ENCODE measurements at places on chromosomes 5 and 9. TPM values are rescaled to one million over a fixed set of nuclear protein-coding genes. Genes with fewer than 3 reads are reported as not detected.

DNA sequence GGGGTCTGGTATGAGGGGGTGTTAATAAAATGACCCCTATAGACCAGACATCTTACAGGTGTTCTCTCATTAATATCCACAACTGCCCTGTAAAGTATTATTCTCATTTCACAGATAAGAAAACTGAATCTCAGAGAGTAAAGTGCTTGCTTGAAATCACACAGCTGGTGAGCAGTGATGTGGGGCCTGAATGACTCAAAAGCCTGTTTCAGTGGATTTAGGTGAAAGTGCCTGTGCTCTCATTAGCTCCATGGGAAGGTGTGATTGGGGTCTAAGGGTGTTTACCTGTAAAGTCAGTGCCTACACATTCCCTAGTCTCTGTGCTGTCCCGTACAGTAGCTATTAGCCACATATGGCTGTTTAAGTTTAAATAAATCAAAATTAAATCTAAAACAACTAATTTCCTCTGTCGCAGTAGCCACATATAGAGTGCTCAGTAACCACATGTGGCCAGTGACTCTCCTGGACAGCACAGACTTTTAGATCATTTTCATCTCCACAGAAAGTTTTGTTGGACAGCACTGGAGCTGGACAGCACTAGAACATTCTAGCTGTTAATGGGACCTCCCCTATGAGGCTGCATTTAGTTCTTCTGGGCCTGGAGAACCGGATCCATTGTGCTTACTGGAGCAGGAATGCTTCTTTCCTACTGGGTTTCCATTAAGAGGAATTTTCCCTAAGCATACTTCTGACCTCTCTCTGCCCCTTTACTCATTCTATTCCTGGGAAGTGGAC is 52.5 kb upstream of the SEMA6A start:
- H3K27me3 ChIP-seq, result no peaks in the 10 kb centered on the region
- H3K4me3 ChIP-seq, result no peak overlapping the region
- peaks cover 9% of the 10 kb centered on the region for H3K4me1 ChIP-seq
- no peak overlapping the region for H3K27ac ChIP-seq
- no peaks in the 10 kb centered on the region for H3K36me3 ChIP-seq
- DNase-seq, result no peak

DNA sequence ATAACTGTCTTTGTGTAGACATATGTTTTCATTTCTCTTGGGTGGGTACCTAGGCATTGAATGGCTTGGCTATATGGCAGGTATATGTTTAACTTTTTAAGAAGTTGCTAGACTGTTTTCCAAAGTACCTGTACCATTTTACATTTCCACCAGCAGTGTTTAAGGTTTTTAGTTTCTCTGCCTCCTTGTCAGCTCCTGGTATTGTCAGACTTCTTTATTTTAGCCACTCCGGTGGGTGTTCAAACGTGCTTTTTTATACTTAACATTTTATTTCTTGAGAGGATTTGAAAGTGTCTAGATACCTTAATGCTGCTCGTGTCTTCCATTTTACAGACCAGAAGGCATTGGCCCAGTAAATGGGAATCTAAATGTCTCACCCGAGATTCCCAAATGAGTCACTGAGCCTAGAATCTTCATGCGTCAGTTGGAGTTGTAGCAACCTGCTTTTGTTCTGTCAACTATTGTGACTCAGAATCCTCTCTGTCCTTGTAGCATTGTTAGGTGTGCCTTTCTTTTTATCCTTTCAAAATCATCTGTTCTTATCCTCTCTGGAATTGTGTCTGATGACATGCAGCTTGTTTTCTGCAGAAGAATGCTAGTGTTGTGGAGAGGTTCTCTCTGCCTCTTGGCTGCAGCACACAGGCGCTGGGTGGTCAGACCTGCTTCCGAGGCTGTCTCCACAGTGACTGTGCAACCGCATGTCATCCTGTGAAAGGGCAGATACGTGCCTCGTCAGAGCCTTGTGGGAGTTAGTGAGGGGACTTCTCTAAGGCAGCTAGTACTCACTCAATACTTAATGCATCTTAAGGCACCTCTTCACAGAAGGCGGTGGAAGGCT is 291.8 kb downstream of the AOPEP start:
- peak overlapping the region; percentile 67 for H3K27ac ChIP-seq
- peak overlapping the region; percentile 11 for H3K4me3 ChIP-seq
- peaks cover 63% of the 10 kb centered on the region for H3K4me1 ChIP-seq
- H3K27me3 ChIP-seq, result no peaks in the 10 kb centered on the region
- H3K36me3 ChIP-seq, result peaks cover 39% of the 10 kb centered on the region

EHMT1 gene
- total RNA-seq, result 67.6 TPM

GRCh38 chr9:124877021-124877782 is 15.3 kb downstream of the ARPC5L start:
- H3K27me3 ChIP-seq, result no peaks in the 10 kb centered on the region
- peaks cover 16% of the 10 kb centered on the region for H3K4me1 ChIP-seq
- H3K4me3 ChIP-seq, result no peak overlapping the region
- no peak for DNase-seq

DNA sequence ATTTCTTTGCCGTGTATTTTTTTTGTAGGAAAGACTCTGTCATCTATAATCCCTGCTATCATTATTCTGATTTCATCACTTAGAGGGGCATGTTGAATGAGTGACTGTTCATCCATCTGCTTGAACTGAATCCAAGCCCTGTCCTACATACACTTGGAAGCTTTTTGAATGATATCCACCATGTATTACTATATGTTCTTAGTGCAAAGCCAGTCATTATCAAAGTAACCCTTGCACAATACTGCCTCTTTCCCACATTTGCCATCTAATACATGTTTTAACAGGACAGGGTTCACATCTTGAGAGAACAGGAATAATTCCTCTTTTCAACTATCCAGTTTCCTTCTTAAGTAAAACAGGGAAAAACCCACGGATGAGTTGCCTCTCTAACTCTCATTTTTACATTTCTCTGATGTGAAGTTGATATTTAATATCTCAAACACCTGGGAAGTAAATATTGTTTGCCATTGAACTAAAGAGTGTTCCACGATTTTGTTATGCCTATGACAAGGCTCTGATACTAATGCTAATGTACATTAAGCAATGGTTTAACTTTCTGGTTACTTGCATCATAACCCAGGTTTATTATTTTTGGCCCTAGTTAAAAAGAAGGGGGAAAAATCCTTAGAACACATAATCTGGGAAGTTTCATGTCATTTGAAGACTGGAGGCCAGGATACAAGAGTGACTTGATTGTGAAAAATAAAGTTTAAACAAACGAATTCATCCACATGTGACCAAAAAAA is 103.7 kb upstream of the TARS1 start:
- no peak for DNase-seq
- H3K4me3 ChIP-seq, result no peak overlapping the region

DNA sequence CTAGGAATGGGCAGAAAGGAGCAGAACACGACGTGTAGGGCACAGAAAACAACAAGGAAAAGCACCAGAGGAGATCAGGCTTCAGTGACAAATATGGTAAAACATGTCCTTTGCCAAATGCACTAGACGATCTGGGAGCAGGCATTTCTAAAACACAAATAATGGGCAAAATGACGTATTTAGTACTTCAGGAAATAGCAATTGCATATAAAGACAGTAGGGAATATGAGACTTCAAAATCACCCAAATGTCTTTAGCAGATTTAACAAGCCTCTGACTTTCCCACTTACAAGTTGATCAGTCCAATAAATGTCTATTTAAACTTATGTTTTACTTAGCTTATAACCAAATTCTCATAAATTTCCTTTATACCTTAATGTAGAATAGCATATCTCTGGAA is 969.6 kb upstream of the C9orf72 start:
- no peaks in the 10 kb centered on the region for H3K27me3 ChIP-seq
- no peaks in the 10 kb centered on the region for H3K4me1 ChIP-seq
- no peak overlapping the region for H3K27ac ChIP-seq
- DNase-seq, result no peak
- H3K4me3 ChIP-seq, result no peak overlapping the region

DNA sequence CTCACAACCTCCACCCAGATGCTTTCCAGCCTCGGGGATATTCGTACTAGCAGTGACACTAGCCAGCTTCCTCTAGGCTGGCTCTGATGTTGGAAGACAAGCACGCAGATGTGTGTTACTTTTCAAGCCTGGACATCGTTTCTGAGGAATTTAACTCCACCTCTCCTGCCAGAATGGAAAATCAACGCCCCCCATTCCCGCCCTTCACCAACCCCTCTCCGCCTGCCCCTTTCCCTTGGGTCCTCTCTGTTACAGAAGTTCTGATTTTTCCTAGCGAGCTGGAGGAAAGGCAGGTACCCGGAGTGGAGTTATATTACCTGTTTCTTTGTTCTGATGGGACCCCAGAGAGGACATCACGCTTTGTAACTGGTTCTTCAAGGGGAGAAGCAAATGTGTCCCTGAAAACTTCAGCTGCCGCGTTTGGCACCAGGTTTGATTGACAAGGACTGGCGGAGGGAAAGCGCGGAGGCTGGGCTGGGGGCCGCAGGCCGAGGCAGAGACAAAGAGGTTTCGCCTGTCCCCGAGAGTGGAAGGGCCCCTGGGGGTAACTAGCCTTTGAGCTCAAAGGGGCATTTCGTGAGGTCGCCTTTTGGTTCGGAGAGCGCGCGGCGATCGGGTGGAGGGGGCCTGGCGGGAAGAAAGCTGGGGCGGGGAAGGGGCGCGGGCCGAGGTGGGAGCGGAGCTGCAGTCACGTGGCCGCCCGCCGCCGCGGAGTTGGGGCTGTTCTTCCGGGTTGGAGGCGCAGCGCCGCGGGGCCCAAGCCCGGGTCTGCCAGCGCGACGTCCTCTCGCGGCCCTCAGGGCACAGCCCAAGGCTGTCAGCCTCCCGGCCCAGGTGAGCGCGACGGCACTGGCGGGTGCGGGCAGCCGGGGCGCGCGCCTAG is at the start of gene NNT:
TSS of gene NNT (plus strand) at position 720 of the 883 bp plus-strand sequence. CDS start 6,016 bp downstream, outside the sequence.
- no peaks in the 10 kb centered on the region for H3K36me3 ChIP-seq
- DNase-seq, result peak; percentile 9
- H3K27me3 ChIP-seq, result no peaks in the 10 kb centered on the region
- H3K4me3 ChIP-seq, result peak within 1 kb of the TSS; percentile 99
- H3K27ac ChIP-seq, result peak within 1 kb of the TSS; percentile 86

DNA sequence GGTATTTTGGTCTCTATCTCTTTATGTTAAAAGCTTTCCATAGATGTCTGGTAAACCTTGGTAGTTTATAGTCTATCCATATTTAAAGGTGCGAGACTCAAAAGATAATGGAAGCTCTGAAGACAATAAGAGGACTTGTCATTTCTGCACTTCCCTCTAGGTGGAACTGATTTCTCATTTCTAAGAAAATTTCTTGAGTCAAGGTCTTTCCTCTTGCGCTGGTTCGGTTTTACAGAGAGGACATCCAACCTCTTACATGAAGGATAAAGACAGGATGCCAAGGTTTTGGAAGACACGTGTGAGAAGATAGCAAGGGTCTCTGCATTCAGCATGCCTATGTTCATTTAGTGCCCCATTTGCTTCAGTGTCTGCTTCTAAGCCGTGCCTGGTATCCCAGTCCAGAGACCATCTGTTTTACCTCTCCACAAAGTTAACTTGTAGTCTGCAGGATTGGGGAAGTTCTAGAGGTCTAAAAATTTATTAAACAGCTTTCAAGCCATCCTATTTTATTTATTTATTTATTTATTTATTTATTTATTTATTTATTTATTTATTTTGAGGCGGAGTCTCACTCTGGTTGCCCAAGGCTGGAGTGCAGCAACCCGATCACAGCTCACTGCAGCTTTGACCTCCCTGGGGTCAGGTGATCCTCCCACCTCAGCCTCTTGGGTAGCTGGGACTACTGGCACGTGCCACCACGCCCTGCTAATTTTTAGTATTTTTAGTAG is 41.6 kb downstream of the KIAA1191 start:
- H3K4me3 ChIP-seq, result no peak overlapping the region
- H3K4me1 ChIP-seq, result no peaks in the 10 kb centered on the region
- H3K27me3 ChIP-seq, result no peaks in the 10 kb centered on the region
- no peak for DNase-seq
- H3K36me3 ChIP-seq, result peaks cover 9% of the 10 kb centered on the region

CBY3 gene
- total RNA-seq, result not detected

- H3K4me3 ChIP-seq, result no peak overlapping the region
- no peaks in the 10 kb centered on the region for H3K4me1 ChIP-seq
- no peak overlapping the region for H3K27ac ChIP-seq
- no peaks in the 10 kb centered on the region for H3K36me3 ChIP-seq
- H3K27me3 ChIP-seq, result no peaks in the 10 kb centered on the region
- DNase-seq, result no peak
Observed at GRCh38 chr9:84339962-84340361, 596 bp downstream of the SLC28A3 start.

GRCh38 chr5:9156282-9156681 is 389.6 kb downstream of the SEMA5A start:
- no peaks in the 10 kb centered on the region for H3K36me3 ChIP-seq
- H3K4me1 ChIP-seq, result no peaks in the 10 kb centered on the region
- no peak overlapping the region for H3K27ac ChIP-seq
- H3K4me3 ChIP-seq, result no peak overlapping the region

TGFBR1 gene
- 87.2 TPM for total RNA-seq

DNA sequence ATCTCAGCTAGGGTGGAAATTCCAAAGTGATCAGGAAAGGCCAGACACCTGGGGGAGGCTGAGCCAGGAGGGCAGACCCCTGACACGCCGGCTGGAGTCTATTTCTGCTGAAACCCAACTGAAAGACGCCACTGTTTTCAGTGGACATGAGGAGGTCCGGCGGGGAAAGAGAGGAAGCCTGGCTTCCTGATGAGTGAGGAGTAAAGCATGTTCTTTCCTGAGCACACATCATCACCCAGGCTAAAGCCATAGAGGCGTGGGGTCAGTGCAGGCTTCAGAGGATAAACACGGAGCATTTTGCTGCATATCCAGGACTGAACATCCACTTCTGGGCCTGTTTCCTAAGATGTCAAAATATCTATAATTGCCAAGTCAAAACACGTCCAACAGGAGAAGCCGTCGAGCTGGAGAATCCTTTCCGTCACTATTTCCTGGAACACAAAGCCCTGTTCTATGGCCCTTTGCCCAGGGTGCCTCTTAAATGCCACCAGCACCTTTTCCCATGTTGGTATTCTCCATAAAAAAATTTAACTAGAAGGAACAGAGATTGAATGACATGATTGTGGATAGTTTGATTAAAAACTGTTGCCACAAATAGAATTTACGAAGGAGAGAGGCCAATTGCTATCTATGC is 597.9 kb upstream of the ADAMTS16 start:
- no peak overlapping the region for H3K27ac ChIP-seq
- no peaks in the 10 kb centered on the region for H3K36me3 ChIP-seq
- H3K27me3 ChIP-seq, result no peaks in the 10 kb centered on the region
- no peak for DNase-seq
- no peak overlapping the region for H3K4me3 ChIP-seq

GRCh38 chr9:38090170-38090569 is 21.1 kb upstream of the SHB start:
- no peak overlapping the region for H3K4me3 ChIP-seq
- no peak for DNase-seq
- no peaks in the 10 kb centered on the region for H3K4me1 ChIP-seq
- H3K36me3 ChIP-seq, result no peaks in the 10 kb centered on the region
- H3K27me3 ChIP-seq, result no peaks in the 10 kb centered on the region
- no peak overlapping the region for H3K27ac ChIP-seq

DNA sequence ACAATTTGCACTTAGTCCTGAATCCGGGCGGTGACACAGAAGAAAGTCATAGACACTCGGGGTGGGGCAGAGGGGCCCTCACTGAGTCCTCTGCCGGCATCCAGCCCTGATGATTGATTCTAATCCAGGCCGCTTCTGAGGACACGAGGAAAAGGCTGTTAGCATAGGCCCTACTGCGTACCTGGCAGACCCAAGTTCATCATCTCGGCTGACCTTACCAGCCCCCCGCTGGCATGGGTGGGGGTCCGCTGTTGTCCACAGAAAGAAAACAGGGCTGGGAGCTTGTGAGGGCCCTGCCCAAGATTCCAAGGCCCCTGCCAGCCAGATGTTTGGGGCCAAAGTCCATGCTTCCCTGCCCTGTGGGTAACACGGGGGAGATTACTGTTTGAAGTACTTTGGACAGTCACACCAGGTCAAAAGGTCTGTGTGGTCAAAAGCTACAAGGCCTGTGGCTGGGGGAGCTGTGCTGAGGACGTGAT is 24.5 kb downstream of the ERGIC1 start:
- H3K4me1 ChIP-seq, result peaks cover 52% of the 10 kb centered on the region
- H3K27me3 ChIP-seq, result no peaks in the 10 kb centered on the region
- no peaks in the 10 kb centered on the region for H3K36me3 ChIP-seq

COL27A1 gene
- 18.5 TPM for total RNA-seq

MAMDC2 gene
- total RNA-seq, result 25.4 TPM
